Fibroblast of the aortic adventitia (primary cell): ENCODE measurements at places on chromosomes 6 and 20.
A peak's percentile ranks its signal among the peaks of the same experiment; 100 is the strongest.

- no peak for DNase-seq
These were observed 218.1 kb downstream of the ERMARD start for GRCh38 chr6:169969372-169970099.

DNA sequence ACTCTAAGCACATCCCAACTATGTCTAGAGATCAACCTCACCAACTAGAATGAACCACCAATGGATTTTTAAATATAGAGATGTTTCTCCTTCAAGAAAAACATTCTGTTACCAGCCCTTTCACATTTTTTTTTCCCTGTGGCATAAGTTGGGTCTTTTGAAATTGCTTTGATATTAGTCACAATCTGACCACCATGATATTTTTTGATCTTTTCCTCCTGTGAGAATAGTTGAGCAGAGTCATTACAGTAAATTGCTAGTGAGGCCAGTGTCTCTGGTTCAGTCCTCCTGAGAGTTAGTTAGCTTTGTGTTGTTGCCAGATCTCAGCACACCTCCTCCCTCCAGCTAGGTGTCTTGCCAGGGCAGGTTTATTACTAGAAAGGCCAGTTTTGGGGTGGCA, 79.7 kb upstream of the MYLIP start:
- DNase-seq: no peak

DNA sequence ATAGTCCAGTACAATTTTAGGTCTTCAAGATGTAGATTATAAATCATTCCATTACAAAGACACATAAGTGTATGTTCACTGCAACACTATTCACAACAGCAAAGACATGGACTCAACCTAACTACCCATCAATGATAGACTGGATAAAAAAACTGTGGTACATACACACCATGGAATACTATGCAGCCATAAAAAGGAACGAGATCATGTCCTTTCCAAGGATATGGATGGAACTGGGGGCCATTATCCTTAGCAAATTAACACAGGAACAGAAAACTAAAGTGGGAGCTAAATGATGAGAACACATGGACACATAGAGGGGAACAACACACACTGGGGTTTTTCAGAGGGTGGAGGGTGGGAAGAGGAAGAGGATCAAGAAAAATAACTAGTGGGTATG, 6.3 kb downstream of the RTN4IP1 start:
- no peak for DNase-seq

DNA sequence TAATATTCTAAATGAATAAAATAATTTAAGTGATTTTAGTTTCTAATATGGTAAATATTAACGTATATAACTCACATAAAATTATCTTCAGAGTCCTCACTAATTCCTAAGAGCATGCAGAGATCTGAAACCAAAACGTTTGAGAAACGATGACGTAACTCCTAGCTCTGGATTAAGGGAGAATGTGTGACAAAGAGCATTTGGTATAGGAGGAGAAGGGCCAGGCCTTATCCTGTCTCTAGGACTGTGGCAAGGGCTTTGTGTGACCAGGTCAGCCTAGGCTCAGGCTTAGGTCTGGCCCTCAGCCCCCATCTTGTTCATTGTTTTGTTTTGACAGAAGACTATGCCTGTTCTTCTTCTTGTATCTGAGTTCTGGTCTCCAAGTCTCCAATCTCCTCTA, 19.2 kb upstream of the POLR1H start:
- DNase-seq: no peak

DNA sequence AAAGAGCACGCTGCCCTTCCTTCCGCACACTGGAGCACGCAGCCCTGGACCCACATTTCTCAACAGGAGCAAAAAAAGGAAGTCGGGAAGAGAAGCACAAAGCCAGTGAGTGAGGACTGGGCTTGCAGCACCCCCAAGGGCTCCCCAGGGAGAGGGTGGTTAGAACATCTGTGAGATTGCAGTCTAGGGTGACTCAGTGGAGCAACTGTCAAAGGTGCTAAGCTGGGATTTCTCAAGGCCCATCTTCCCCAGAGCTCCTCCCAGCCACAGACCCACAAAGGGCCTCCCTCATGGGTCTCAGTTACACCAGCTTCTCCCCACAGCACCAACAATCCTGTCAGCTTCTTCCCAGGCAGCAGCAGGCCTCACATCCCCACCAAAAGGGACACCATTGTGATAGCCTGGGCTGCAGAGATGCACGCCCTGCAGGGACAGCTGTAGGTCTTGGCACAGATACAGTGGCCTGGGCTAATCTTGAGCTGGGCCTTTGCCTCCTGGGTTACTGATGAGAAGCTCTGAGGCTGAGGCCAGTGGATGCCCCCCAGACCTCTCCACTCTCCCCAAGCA, 39.6 kb upstream of the CD93 start:
- DNase-seq: peak; percentile 73

DNA sequence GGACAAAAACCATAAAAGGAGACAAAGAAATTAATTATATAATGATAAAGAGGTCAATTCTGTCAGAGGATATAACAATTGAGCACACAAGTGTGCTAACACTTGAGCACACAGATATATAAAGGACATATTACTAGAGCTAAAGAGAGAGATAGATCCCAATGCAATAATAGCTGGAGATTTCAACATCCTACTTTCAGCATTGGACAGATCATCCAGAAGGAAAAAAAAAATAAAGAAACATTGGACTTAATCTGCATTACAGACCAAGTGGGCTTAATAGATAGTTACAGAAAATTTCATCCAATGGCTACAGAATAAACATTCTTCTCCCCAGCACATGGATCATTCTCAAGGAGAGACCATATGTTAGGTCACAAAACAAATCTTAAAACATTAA, 9.9 kb downstream of the VNN1 start:
- DNase-seq: no peak

- no peak for DNase-seq
These were observed 24.5 kb downstream of the PLCG1 start for GRCh38 chr20:41161886-41162285.

DNA sequence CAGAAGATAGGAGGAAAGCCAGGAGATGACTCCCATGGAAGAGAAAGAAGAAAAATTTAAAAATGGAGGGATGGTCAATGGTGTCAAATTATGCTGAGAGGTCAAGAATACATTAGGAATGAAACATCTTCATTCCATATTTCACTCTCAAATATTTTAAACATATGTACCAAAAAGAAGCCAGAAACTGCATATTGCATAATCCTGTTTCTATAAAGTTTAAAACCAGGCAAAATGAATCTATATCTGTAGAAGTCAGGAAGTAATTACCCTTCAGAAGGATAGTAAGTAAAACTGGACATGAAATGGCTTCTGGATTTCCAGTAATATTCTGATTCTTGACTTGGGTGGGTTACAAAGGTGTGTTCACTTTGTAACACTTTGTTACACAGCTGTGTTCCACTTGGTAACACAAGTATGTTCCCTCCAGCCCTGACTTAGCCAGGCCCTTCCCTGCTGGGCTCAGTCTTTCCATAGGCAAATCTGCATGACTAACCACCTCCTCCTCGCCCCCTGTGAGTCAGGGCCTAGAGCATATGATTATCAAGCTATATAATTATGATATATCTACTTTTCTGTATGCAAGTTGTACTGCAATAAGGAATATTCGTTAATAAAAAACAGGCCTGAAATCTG, 20.2 kb upstream of the C6orf141 start:
- DNase-seq: no peak

DNA sequence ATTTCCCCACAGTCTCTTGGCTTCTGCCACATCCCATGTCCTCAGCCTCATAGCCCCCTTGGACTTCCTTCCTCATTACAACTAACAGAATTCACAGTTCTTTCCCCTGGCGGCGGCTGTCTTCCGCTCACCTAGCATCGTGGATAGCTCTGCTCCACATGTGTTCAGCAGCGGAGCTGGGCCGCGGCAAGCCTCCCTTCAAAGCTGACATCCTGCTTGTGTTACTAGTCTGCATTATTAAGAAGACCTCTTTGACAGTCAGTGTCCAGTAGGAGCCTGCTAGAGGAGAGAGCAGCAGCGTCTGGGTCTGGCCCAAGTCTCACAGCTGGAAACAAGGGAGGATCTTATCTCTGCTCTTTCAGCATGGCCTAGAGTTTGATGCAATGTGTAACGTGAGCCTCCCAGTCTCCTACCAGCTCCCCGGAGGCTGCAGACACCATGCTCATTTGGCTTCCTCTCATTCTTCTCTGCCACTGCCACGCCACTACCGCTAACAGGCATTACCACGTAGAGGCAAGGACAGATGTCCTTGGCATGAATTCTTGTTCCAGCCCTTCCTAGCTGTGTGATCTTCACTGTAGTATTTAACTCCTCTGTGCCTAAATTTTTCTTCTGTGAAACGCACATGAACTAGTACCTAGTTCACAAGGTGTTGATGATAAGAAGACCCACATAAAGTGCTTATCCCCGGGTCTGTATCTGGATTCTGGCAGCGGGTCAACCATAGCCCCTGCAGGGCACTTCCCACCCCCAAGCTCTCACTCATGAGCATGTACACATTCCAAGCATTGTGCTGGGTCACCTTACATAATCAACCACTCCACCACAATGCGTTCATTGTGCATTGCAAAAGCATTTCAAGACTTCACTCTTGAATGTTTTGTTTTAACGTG, 107.1 kb upstream of the BACH2 start:
- peak; percentile 52 for DNase-seq

DNA sequence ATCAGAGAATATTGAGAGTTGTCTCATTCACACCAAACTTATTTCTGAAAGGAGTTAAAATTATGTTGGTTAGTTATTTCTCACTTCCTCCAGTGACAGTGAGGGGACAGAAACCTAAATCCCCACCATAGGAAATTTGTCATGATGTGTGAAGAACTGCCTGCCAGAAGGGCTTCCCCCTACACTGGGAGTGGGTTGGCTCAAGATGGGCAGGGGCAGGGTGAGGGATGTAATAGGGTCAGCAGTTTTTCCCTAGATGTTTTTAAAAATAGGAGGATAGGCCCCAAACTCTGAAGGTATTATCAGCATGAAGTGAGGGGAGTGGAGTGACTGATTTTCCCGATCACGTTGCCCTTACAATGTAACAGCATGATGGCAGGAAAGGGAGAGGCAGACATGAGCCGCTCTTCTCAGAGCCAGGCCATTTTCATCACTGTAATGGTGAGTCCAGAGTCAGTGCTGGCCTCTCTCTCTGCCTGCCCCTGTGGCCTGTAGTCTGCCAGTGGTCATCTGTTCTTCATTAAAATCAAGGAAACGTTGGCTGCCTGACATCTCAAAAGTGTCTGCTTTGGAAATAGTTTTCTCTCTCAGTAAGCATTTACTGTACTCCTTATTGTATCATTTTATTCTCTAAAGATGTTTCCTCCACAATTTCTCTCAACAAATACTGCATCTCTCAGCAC, 59.8 kb upstream of the SYNJ2 start:
- peak; percentile 93 for DNase-seq

- DNase-seq: no peak
These were observed 21.7 kb downstream of the PACSIN1 start for GRCh38 chr6:34487536-34487935.

DNA sequence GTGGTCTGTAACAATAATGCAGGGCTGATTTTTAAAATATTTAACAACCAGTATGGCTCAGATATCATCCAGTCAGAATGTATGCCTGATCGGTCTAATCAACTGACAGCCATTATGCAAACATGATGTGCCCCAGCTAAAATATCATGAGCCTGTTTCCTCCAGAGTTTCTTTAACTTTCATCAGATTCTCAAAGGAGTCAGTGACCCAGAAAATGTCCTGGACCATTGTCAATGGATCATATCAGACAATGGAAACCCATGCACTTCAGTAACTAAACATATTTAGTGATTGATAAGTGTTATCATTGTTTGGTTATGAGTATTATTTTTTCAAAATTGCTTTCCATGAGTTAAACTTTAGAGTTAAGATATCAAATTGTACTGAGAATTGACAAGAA, 173.5 kb downstream of the LMBRD1 start:
- no peak for DNase-seq

DNA sequence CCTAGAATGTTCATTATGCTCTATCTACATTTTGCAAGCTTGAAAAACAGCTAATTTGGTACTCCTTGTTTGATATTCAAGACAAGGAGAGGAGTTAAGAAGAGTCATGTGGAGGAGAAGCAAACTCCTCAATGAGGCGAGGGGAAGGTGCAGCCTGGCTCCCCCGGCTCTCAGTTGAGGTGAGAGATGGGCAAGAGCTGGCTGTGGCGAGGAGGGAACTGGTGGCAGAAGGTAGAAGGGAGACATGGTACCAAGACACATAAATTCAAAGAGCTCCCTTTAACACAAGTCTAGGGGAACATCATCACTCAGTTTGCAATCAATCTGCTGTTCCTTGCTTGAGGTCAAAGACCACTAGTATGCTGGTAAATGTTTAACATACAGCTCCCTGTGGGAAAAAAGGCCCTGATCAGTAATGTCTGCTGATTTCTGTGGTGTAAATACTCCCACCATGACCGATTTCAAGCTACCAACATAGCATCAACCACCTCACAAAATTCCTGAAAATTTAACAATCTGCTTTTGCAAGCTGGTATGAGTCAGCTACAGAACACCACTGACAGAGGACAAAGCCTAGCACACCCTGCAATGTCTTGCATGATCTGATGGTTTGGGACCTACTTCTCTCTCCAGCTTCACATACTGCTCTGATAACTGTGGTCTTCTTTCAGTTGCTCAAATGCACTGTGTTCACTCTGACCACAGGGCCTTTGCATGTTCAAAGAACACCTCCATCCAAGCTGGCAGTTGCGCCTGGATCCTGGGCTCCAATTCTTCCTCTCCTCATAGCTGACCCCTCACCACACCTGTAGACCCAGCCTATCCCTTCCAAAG, 516.3 kb upstream of the CHD6 start:
- no peak for DNase-seq

DNA sequence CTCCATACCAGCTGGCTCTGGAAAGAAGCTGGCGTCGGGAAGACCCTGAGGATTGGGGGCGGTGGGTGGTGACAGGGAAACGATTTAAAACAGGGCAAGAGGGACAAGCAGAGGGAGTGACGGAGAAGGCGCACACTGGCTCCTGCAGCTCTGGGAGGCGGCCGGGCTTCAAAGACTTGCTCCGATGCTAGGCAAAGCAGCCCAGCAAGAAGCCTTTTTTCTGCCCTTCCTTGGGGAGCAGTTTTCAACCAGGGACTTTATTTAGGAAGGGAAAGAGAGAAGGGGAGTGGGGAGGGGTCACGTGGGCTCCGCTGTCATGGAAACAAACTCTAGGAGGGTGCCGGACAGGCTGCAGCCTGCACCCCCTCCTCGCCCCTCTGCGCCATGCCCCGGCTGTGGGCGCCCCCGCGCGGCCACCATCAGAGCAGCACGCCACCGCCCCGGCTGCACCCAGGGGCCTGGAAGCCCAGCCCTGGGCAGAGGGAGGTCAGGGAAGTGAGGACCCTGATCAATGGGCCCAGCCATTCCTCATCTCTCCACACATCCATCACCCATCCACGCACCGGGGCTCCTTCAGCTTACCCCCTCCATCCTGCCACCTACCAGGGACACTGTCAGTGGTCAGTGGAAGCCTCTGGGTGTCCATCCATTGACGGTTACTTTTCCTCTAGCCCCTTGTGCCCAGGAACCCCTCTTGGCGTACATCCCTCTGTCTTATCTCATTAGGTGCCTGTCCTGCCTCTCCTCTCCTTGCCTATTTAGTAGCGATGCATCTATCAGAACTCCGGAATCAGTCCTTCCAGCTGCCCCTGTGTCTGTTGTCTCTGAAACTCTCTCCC, 66.6 kb upstream of the CCDC167 start:
- DNase-seq: peak; percentile 30

- DNase-seq: no peak
These were observed 24.7 kb upstream of the ASXL1 start for GRCh38 chr20:32333181-32333987.
